ENCODE measurements at places on chromosomes 1 and 21.

DNA sequence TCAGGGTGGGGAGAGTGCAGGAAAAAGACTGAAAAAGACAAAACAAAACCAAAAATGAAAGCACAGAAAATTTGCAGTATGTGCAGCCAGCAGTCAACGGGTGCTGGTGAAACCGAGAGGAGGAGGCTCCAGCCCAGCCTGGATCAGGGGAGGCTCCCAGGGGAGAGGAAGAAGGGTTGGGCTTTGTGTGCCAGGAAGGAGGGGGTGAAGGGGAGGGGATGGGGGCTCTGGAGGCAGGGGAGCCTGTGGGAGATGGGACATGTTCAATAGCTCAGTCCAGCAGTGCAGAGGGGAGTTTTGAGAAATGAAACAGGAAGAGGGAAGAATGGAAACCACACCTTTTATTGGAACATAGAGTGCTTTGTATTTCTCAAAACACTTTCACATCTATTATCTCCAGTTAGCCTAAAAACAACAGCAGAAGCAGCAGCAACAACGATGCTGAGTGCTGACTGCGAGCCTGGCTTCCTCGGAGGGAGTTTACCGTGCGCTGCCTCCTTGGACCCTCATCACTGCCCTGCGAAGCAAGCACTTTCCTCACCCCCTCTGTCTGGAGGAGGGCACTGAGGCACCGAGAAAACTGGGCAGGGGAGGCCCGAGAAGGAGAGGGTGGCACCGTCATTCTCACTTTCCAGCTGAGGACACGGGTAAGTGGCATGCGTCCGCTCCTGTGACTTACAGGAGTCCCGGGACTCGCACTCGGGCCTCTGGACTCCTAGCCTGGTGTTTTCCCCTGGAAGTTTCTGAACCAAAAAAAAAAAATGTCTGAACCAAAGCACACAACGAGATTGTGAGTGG is 62.9 kb downstream of the MDM4 start:
- peak; percentile 9 for DNase-seq

- no peak for DNase-seq
Observed at GRCh38 chr1:155471891-155472290, 90.7 kb downstream of the ASH1L start.

- peak; percentile 69 for DNase-seq
Observed at GRCh38 chr1:213070406-213070805, 19.4 kb downstream of the RPS6KC1 start.

GRCh38 chr1:204695692-204696091 is 10.2 kb upstream of the LRRN2 start:
- DNase-seq = no peak

DNA sequence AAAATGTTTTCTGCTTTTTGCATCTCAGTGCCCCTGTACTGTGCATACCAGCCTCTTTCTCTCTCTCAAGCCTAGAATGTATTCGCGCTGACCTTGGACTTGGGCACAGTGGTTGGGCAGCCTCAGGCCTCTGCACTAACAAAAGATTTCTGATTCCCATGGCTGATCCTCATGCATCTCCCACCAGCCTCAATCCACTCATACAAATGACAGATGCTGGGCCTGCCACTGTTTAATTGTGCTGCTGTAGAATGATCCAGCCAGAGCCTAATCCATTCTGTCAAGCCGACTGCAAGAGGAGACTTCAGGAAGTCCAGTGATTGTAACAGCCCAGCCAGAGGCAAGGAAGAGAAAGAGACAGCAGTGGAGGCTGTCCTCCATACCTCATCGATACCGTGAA is 180.8 kb downstream of the ASTN1 start:
- no peak for DNase-seq

DNA sequence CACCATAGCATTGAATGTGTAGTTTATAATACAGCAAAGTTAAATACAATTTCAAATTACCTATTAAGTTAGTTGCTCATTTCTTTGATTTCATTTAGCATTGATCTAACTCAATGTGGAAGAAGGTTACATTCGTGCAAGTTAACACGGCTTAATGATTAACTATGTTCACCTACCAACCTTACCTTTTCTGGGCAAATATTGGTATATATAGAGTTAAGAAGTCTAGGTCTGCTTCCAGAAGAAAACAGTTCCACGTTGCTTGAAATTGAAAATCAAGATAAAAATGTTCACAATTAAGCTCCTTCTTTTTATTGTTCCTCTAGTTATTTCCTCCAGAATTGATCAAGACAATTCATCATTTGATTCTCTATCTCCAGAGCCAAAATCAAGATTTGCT is at the start of gene ANGPTL3:
Gene ANGPTL3, plus strand, starts transcription at position 240 of the 400 bp plus-strand sequence. Its CDS starts 47 bp downstream, at position 287.
- DNase-seq = no peak

Data from AG10803 (cell line).